GOT3 (cell line): ENCODE measurements at places on chromosomes 2 and 18.

DNA sequence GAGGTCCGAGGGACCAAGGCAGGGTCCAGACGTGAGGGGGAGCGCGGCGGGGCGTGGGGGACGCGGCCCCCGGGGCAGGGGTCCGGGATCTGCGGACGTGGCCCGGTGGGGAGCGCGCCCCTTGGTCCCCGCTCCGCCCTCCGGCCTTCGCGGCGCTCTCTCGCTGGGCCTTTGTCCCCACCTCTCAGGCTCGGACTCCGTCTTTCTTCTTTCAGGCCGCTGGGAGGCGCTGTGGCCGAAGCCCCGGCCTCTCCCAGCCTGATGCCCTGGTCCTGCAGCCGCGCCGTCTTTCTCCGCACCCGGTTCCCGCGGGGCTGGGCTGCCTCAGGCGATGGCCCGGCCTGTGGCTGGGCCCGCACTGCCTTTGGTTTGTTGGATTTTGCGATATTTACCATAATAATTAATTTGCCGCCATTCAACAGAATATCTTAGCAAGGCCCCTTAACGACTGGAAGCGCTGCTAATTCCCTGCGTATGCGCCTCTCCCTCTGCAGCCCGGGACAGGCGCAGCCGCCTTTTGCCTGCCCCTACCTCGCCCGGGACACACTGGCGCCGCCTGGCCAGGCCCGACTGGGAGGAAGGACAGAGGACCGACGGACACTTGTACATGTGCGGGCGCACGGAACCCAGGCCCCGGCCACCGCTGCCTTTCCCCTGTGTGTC, 10.8 kb downstream of the SIX3 start:
- no peak for DNase-seq

GRCh38 chr2:164620457-164620856, 825 bp downstream of the GRB14 start:
- no peak for DNase-seq

DNA sequence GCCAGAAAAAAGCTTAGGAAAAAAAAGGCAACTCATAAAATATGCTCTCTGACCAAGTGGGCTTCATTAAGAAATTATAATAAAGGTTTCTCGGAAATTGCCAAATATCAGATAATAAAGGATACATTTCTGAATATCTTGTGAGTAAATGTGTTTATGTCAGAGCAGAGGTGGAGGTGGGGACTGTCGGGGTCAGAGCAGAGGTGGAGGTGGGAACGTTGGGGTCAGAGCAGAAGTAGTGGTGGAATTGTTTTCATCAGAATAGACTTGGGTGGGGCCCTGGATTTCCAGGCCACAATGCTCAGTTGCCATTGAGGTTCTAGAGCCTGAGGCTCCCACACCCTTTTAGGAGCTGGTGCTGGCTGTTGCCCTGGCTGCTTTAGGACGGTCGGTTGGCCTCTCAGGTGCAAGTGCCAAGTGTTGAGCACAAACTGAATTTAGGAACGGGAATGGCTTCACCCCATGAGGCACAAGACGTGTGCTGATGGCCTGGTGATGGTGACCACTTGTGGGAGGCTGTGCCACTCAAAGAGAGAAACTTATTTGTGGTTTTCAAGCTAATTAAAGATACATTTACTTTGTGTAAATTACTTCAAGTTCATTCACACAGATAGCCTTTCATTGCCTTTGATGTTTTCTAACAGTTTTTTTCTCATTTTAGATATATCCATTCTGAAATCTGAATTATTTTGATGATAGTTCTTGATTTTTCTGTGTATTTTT, 131.5 kb downstream of the ATP9B start:
- DNase-seq, result no peak

- DNase-seq, result no peak
Measured at GRCh38 chr18:11689669-11690565, 853 bp downstream of the GNAL start.

GRCh38 chr2:157164370-157164769, 93.1 kb upstream of the GALNT5 start:
- DNase-seq, result no peak

DNA sequence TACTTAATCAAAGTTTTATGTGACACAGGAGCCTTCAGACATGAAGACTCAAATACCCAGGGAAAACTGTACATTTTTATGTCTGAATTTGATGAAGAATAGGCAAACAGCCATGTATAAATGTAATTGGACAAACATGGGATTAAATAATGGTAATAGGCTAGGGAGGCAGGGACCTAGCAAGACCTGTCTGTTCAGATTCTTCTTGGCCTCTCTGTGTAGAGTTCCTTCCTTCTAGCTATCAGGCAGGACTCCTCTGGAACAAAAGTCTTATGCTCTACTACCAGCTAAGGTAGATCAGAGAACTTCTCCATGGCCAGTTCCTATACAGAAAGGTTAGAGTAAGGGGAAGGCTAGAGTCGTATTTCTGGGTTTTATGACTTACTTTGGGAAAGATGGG, 9.5 kb upstream of the PARD3B start:
- DNase-seq, result no peak

GRCh38 chr2:23925702-23926289, 1.1 kb downstream of the ATAD2B start:
- no peak for DNase-seq

- DNase-seq, result no peak
Measured at GRCh38 chr18:72235422-72235821, 308.7 kb downstream of the CBLN2 start.

GRCh38 chr2:69733342-69734034, 8.4 kb upstream of the ANXA4 start:
- no peak for DNase-seq

DNA sequence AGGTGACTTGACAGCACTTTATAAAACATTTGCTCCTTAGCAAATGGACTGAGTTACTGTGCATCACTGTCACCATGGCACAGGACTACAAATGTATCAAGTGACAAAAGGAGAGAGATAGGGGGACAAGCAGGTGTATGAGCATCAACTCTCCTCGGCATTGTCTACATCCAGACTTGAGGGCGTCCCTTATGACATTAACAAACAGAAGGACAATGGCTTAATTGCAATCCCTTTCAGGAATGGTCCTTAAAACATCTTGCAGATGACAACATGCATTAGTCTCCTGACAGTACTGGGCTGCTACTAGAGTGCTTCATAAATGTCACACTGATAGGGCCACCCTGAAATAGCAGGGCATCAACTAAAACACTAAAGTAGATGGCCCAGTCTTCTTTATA, 198.8 kb downstream of the PDE1A start:
- DNase-seq, result no peak
